ENCODE measurements at places on chromosomes 4 and X. TPM values are rescaled to one million over a fixed set of nuclear protein-coding genes. Genes with fewer than 3 reads are reported as not detected.
A peak's percentile ranks its signal among the peaks of the same experiment; 100 is the strongest.

Gene ALAS2
- 1.9 TPM for total RNA-seq

Gene PPARGC1A
- total RNA-seq = 29.6 TPM

Gene CCKAR
- not detected for total RNA-seq

- DNase-seq = no peak
Measured at GRCh38 chrX:131306601-131307000, 17.5 kb upstream of the IGSF1 start.

DNA sequence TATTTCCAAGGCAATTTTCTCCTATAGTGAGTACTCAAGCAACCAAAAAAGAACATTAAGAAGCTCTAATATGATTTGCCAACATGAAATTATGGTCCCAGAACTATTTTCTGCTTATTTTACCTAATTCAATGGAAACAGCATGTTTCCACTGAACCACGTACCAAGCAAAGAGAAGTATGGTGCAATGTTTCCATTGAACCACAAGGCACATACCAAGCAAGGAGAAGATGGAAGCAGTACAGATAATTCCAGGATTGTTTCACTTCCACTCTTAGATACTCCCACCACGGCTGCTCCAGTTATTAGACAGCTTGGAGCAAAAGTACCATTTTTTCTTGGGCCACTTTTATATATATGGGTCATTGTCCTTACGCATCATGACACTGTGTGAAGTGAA lies 164.9 kb downstream of the RNF150 start:
- no peak for DNase-seq

DNA sequence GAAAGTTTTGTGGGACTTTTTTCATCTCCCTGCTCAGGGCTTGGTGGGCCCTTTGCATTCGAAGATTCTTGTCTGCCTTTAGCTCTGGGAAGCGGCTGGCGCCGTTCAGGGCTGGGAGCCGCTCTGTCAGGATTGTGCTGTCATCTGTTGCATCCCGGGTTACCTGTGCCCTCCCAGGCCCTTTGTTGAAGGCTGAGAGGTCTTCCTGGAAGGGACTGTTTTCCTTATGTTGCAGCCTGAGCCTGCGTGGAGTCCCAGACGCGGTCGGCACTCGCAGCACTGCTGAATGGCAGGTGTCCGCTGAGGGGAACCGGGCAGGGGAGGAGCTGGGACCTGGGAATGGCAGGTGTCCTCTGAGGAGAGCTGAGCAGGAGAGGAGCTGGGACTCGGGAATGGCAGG lies 15.9 kb downstream of the RGS12 start:
- peak; percentile 37 for DNase-seq

- DNase-seq = no peak
Measured at GRCh38 chr4:28436191-28437080, 1575.8 kb downstream of the STIM2 start.

DNA sequence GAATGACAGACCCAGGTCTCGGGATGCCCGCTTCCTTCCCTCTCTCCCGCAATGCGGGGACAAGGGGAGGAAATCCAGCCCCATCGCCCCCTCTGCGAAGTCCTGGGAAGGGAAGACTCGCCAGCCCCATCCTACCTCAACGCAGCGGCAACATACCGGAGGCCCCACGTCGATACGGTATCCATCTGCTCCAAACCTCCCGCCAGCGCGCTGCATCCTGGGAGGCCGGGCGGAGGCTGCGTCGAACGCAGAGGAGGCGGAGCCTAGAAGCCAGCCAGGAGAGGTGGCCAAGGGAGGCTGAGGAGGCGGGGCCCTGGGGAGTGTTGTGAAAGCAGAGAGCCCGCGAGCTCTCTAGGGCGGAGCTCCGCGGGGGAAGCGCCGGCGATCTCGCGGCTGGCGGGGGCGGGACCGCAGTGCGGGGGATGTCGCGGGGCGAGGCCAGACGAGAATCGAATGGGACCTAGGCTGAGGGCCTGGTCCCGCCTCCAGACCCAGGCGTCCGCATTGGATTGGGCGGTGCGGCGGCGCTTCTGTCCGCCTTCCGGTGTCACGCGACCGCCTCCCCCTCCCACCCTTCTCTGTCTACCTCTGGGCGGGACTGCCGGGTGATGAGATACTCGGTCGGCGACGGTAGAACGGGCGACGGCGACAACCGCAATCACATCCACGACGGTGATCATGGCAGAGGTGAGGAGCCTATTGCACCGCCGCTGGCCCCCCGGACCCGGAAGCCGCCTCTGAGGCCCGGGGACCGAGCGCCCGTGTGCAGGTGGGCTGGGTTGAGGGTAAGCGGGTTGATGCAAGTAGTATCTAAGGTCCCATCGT lies at the start of the genes FANCB and MOSPD2:
FANCB (minus strand) TSS at position 219 of the 825 bp plus-strand sequence. CDS start 7,559 bp downstream, outside the sequence.
MOSPD2 (plus strand) TSS at position 571 of the 825 bp plus-strand sequence; CDS start at position 679, 108 bp downstream.
- DNase-seq = peak; percentile 94

DNA sequence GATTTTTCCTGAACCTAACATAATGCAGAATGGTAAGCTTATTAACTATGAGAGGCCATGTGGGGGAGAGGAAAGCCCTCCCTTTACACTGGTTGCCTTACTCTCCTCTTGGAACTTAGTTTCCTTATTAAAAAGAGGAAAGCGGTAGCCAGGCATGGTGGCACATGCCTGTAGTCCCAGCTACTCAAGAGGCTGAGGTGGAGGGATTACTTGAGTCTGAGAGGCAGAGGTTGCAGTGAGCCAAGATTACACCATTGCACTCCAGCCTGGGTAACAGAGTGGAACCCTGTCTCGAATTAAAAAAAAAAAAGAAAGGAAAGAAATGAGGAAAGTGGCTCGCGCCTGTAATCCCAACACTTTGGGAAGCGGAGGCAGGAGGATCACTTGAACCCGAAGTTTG lies 2.0 kb downstream of the FAM47E start:
- DNase-seq = no peak

GRCh38 chr4:24632011-24632410 lies 47.7 kb upstream of the DHX15 start:
- no peak for DNase-seq

GRCh38 chr4:142549248-142549647 lies 296.9 kb downstream of the INPP4B start:
- DNase-seq = no peak

DNA sequence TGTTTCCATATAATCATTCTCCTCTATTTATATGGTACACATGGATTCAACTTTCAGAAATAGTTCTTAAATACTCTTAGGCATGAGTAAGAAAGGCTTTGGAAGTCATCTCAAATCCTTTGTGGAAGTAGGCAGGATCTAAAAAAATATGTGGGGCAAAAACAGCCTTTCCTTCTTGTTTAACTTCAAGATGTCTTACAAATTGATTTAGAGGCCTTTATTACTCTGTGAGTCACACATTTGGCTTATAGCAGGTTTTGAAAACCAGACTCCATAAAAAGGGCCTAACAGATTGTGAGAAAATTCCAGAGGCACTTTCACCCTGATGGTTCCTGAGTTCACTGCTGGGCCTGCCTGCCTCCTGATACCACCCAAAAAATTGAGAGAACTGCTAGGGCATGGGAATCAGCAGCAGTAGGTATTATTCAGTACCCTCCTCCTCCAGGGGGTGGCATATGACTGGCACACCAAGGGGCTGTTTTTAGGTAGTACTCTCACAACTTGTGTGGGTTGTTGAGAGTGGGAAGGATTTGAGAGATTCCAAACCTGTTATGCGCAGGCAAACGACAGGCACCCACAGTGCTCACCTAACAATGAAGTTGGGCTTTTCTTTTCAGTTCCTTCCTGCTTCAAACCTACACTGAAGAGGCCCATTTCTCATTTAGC lies 162.7 kb upstream of the MBNL3 start:
- DNase-seq = no peak

GRCh38 chr4:113674733-113675132 lies 86.8 kb downstream of the CAMK2D start:
- no peak for DNase-seq

DNA sequence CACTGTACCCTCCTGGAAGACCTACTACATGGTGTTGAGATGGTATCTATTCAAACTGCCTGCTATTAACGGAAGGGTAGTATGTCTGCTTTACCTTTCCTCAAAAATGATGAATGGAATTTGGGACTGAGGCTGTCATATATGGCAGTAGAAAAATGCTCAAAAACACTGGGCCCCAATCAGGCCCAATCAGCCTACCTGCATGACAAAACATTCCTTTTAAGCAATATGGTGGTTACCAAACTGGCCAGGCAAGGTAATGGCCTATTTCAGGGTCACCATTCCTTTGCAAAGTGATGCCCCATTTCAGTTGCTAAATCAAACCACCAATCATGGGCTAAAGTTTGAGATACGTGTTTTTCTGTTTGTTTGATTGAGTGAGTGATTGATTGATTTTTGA lies 14.9 kb downstream of the RNF150 start:
- no peak for DNase-seq

DNA sequence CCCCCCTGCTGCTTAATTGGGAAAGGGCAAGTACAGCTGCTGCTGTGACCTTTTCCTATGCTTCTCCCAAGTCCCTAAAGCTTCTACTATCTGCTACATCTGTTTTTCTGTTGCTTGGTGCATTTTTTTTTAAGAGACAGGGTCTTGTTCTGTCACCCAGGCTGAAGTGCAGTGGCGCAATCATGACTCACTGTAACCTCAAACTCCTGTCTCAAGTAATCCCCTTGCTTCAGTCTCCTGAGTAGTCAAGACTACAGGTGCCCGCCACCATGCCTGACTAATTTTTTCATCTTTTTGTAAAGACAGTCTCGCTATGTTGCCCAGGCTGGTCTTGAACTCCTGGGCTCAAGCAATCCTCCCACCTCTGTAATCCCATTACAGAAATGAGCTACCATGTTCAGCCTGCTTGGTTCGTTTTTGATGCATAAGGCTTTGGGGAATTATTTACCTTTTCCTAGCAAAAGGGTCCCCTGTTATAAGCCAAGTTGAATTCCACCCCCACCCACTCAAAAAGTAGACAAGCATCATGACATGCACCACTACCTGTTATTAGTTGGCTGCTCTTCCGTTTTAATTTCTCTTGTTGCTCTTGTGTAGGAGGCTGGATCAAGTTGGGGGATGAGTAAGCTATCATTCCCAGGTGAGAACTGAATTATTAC lies 39.6 kb downstream of the DGKK start:
- DNase-seq = no peak

- DNase-seq = no peak
Measured at GRCh38 chr4:32748498-32748897, 2028.3 kb downstream of the PCDH7 start.

All from left lobe of liver (tissue), 2 donors.